NCI-H2227 treated with DMSO at 0.1 percent for 48 hours (cell line): ENCODE measurements at places on chromosomes 3 and 15.
A peak's percentile ranks its signal among the peaks of the same experiment; 100 is the strongest.

GRCh38 chr15:91104111-91104510 lies 4.1 kb downstream of the SV2B start:
- DNase-seq = no peak

DNA sequence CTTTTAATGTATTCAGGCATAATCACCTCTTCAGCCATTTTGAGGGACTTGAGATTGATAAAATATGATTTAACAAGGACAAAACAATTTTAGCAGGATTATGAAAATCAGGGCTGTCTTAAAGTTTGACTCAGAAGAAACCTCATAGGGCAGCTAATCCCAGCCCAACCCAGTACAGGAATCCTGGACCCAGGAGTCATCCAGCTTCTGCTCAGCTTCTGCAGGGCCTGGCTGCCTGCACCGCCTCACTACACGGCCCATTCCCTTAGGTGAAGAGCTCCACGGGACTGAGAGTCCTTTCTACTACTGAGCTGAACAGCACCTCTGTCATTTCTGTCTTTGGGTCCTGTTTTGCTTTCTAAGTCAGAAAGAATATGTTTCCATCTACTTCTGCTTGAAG lies 37.5 kb downstream of the ARHGAP31 start:
- DNase-seq = no peak

GRCh38 chr3:160226026-160226907 lies 1.0 kb downstream of the C3orf80 start:
- peak; percentile 1 for DNase-seq

GRCh38 chr15:69156736-69157381 lies 3.6 kb upstream of the GLCE start:
- DNase-seq = no peak

DNA sequence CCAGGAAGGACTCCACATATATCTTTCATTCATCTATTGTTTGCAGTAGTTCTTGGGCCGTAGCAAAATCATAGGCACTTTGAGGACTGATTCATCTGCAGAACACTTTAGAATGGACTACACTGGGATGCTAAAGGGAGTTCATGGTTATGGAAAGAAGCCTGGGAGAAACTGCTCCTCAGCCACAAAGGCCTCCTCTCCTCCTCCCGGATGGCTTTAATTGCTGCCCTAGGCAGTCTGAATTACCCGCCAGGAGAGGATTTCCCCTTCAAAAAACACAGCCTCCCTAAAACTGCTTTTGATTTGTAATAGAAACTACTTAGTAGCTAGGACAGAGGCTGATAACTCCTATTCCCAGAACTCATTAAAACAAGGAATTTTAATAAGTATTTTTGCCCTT lies 4.6 kb downstream of the TMEM266 start:
- DNase-seq = no peak

DNA sequence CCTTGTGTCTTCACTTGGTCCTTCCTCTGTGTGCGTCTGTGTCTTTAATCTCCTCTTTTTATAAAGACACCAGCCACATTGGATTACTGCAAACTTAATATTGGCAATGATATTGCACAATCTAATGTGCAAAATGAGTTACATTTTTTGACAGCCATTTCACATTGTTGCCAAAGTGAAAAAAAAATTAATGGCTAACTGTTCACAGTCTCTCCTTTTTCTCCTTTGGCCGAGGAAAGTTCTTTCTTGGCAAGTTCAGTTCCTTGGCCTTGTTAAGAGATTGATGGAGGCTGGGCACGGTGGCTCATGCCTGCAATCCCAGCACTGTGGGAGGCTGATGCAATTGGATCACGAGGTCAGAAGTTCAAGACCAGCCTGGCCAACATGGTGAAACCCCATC lies 62.2 kb upstream of the ZNF280D start:
- DNase-seq = no peak

DNA sequence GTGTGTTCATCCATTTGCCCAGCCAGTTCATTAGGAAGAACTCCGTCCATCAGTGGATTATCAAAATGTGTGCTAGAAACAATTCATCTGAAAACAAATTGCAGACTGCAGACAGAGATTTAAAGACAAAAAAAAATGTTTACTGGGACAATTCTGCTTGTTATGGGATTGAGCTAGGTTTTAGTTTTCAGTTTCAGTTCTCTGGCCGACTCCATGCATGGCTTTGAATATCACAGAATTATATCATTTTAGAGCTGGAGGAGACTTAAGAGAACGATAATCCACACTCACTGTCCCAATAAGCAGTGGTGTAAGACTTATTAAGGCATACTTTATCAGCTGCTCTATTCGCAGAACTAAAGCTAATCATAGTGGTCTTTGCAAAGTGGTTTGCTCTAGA lies 51.1 kb downstream of the TFG start:
- no peak for DNase-seq

DNA sequence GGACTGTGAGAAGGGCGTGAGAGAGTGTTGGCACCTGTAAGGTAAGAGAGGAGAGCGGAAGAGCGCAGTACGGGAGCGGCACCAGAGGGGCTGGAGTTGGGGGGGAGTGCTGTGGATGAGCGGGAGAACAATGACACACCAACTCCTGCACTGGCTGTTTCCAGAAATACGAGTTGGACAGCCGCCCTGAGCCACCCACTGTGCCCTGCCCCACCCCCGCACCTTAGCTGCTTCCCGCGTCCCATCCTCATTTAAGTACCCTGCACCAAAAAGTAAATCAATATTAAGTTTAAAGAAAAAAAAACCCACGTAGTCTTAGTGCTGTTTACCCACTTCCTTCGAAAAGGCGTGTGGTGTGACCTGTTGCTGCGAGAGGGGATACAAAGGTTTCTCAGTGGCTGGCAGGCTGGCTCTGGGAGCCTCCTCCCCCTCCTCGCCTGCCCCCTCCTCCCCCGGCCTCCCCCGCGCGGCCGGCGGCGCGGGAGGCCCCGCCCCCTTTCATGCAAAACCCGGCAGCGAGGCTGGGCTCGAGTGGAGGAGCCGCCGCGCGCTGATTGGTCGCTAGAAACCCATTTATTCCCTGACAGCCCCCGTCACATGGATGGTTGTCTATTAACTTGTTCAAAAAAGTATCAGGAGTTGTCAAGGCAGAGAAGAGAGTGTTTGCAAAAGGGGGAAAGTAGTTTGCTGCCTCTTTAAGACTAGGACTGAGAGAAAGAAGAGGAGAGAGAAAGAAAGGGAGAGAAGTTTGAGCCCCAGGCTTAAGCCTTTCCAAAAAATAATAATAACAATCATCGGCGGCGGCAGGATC lies at the start of gene SOX2:
Gene SOX2, plus strand, starts transcription at position 601 of the 811 bp plus-strand sequence. CDS start 436 bp downstream, outside the sequence.
- peak; percentile 92 for DNase-seq

- no peak for DNase-seq
These were observed 52.8 kb downstream of the PLXNA1 start for GRCh38 chr3:127035677-127036076.

- DNase-seq = no peak
These were observed 50.9 kb upstream of the MAP3K13 start for GRCh38 chr3:185311991-185312390.

DNA sequence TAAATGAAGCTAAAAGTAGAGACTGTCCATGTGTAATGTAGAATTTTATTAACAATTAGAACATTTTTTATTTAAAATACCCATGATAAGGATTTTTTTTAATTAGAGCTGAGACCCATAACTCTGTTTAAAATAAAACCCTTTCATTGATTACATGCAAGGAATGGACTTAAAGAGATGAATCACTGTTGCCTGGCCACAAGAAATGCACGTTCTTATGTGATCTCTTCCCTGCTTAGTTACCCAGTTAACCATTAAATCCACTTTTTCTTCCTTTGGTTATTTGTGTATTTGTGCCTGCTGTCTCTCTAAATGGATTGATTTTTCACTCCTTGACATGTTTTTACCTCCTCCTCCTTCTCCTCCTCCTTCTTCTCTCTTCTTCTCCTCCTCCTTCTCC lies 83.3 kb upstream of the SLITRK3 start:
- DNase-seq = no peak

GRCh38 chr3:192905980-192906678 lies 11.5 kb downstream of the MB21D2 start:
- no peak for DNase-seq

DNA sequence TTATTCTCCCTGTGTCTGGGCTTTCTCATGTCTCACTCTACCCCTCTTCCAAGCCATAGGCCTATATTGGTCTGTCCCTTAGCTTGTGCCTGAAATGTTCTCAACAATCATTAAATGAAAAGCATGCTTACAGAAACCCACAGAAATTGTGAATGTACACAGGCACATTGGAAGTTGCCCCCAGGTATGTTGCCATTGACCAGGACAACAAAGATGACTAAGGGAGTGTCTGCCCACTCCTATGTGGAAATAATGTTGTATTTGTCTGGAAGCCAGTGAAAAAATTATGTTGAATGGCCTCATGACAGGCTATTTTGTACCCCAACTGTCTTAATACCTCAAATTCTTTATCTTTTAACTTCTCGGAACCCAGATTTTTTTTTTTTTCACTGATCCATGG lies 102.0 kb downstream of the TPRG1 start:
- DNase-seq = no peak

DNA sequence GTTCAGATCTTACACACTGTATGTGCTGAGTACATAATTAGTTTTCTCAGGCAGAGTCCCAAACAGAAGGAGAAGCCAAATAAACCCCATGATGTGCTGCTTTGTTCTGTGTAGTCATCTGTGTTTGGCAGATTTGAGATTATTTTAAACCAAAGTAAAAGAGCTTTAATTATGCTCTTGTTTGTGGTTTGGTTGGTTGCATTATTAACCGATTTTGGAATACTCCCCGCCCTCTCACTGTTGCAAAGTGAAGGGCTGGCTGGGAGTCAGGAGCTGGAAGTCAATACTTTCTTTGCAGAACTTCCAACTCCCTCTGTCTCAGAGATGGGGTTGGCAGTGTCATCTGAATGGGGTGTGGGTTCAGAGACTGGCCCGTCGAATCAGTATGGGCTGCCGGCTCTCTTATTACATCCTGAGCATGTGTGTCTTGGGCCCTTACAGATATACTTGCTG lies 34.4 kb downstream of the SLCO3A1 start:
- DNase-seq = no peak

DNA sequence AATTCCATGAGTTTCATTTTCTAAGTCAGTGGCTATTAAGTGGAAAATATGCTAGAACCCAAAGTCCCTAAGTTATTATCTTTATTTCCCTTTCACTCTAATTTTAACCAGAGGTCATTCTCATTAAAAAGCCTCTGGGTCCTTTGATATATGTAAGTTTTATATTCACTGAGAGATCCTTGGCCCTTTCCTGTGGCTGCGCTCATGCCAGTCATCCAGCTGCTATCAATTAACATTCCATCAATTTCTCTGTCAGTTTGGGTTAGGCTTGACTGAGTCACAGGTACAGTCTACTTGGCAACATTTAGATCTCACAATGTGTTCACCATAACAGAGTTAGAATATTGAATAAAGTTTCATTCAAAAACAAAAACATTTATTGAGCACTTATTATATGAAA lies 58.0 kb upstream of the FBN1 start:
- no peak for DNase-seq

DNA sequence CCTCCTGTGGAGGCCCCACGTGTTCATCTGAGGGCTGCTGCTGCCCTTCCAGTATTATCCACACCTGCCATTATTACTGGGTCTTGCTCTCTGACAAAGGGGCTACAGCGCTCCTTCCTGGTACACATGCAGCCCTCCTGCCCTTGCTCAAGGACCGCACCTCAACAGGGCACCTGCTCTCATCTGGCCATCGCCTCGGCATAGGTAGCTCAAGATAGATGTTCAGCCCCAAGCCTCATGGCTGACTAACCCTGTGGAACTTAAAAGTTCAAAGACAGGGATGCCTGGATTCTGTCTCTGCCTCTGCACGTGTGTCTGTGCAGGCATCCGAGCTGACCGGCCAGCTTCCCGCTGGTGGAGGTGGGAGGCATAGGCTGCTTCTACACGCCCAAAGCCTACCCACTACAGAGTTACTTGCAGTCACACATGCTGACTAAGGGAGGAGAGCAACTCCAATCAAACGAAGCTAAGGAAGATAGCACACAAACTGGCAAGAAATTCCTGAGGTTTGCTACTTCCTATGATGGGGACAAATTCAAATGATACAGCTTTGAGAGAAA lies 152.5 kb upstream of the ATP10A start:
- DNase-seq = no peak

- DNase-seq = no peak
These were observed 8.4 kb upstream of the ISL2 start for GRCh38 chr15:76328106-76328696.

- DNase-seq = peak; percentile 31
These were observed 917 bp downstream of the LNP1 start for GRCh38 chr3:100402256-100402655.

DNA sequence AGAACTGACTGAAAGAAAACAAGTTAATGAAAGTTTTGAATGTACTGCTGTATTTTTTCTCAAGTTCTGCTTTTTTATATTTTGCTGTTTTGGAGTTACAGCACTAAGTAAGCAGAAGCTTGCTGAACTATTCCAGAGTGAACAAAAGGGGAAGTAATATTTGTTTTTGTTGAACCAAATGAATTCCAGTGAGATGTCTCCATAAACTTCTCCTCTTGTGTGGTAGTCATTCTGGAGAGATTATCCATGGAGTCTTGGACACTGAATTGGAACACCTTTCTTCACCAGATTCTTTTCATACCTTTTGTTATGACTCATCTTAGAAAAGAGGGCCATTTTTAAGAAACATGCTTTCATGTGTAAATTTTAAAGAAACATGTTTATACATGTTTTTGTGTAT lies 8.8 kb downstream of the ANKUB1 start:
- no peak for DNase-seq

GRCh38 chr3:966341-966740 lies 126.5 kb upstream of the CNTN6 start:
- no peak for DNase-seq

DNA sequence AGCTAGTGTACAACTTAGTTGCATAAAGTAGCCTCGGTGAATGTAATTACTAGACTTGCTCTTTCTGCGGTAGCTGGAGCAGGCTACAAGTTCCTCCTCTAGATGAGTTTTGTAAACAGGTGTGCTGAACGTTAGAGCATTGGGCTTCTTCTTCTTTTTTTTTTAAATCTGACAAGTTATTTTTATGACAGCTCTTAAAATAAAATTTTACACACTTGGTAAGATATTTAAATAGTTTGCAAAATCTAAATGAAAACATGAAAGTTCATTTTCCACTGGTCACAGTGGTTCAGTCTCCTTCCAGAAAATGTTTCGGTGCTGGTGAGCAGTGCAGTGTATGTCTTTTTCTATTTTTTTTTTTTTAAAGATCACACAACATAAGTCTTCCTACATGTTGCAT lies 3.0 kb downstream of the CCR9 start:
- DNase-seq = no peak

DNA sequence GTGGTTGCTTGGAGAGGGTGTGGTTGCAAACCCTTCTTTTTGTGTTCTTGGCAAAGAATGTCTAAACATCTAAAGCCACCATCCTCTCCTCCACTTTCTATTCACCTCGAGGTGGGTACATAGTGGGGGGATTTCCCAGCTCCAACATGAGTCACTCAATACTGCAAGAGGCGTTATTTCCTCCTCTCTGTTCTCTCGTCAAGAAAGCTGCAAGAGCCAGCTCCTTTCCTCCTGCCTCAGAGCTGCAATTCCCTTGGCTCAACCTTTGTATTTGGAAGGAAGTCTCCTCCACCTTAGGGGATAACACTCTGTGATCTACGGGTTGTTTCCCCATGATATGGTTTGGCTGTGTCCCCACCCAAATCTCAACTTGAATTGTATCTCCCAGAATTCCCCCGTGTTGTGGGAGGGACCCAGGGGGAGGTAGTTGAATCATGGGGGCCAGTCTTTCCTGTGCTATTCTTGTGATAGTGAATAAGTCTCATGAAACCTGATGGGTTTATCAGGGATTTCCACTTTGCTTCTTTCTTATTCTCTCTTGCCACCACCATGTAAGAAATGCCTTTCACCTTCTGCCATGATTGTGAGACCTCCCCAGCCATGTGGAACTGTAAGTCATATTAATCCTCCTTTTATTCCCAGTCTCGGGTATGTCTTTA lies 138.4 kb downstream of the PLCL2 start:
- no peak for DNase-seq

GRCh38 chr15:73935547-73935946 lies 9.3 kb downstream of the LOXL1 start:
- no peak for DNase-seq
